ENCODE measurements at places on chromosomes 1 and 21. TPM values are rescaled to one million over a fixed set of nuclear protein-coding genes. Genes with fewer than 3 reads are reported as not detected.

The SV2A gene
- not detected for total RNA-seq

DNA sequence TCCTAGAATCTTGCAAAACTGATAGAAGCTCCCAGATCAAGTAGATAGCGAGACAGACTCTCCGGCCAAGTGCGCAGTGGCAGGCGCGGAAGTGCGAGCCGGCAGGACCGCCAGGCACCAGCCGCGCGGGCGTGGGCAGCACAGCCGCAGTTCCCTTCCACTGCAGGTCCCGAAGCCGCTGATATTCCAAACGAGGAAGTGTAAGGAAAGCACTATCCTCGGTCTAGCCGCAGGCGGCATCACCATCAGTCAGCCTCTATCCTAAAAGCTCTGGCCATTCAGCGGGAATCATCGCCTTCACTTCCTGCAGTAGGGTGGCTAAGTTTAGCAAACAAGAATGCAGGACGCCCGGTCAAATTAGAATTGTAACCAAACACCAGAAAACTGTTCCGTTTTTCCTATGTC, 710 bp downstream of the GLRX2 start:
- peak; percentile 65 for DNase-seq

The CLCA1 gene
- not detected for total RNA-seq

DNA sequence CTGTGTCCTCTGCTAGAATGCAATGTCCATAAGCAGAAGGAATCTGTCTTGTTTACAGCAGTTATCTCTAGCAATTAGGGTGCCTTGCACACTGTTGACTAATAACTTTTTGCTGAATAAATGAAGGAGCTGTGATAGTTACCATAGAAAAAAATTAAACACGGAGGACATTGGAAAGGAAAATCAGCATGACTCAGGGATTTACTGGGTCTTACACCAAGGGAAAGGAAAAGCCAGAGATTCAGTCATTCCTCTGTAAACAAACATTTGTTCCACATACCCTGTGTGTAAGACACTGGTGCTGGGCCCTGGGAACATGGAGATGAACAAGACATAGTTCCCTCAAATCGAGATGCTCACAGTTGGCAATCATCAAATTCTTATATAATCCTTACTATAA, 183.3 kb downstream of the PTGER3 start:
- DNase-seq, result no peak

The XKR8 gene
- total RNA-seq, result 3.1 TPM

The CSMD2 gene
- total RNA-seq, result not detected

- DNase-seq, result no peak
Measured at GRCh38 chr1:236228411-236228810, 53.3 kb downstream of the ERO1B start.

- DNase-seq, result no peak
Measured at GRCh38 chr21:37149411-37149810, 76.4 kb downstream of the TTC3 start.

- no peak for DNase-seq
Measured at GRCh38 chr21:44344541-44345183, 5.5 kb upstream of the CFAP410 start.

DNA sequence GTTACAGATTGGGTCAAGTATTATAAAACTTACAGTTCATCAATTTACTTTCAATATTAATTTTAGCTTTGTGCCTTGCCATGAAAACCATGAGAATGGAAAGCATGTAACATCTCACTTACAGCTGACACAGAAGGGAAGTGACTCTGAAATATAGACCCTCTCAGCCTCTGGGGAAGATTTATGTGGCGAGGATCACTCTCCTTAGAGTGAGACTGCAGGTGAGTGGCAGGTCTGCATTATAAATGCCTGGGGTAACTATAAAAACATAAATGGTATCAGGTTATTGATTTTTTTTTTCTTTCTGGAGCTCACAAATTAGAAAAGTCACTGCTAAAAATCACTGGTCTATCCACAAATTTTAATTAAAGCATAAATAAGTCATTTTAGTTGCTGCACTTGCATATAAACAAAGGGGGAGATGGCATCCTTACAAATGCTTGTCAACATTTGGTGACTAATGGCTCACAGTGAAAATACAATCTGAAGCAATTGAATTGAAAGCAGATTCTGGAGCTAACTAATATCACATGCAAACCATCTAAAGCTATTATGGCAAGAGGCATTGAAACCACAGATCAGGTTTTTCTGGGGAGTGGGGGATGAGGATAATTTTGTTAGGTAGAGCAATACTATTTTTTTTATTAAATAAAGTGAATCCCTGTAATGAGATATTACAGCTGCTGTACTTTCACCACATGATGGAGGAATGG, 200.9 kb downstream of the TM2D1 start:
- no peak for DNase-seq

GRCh38 chr1:224212618-224213061, 29.6 kb downstream of the DEGS1 start:
- peak; percentile 68 for DNase-seq

GRCh38 chr1:214321705-214322453, 40.9 kb downstream of the SMYD2 start:
- DNase-seq, result no peak

The SPRR2A gene
- total RNA-seq, result not detected
